ENCODE measurements at places on chromosomes 1 and 21.

DNA sequence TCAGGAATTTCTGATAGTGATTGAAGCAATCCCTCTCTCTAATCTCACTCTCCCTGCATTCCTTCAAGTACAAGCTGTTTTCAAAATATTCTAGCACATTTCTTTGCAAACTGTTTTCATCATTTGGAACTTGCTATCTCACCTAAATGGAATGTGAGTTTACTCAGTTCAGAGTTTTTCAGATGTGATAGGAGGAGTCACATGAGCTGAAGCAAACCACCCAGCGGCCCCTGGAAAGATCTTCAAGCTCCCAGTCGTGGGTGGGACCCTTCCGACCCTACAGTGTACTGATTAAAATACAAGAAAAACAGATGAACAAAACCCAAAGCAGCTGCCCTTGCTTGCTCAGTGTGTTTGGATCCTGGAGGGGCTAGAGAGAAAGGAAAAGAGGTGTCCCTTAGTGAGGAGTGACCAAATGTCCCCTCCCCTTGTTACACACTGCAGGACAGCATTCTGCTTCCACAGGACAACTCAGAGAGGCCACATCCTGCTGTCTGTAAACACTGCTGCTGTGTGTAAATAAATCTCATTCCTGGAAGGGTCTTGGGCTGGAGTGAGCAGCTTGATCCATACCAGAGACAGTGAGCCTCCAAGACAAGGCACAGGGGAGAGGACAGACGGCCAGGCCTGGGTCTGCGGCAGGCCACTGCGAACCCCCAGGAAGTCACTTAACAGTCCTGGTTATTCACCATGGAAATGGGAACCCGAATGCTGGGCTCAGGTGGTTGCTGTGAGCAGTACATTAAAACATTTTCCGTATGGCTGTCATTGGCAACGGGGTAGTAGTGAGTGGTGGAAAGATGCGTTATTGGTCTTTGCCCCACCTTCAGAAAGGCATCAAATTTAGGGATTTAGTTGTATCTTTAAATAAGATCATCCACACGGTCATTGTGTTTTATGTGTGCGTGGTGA lies 229.2 kb downstream of the RHOU start:
- peak; percentile 90 for DNase-seq

- peak; percentile 22 for DNase-seq
Measured at GRCh38 chr1:94599095-94599813, 57.7 kb upstream of the F3 start.

- DNase-seq: no peak
Measured at GRCh38 chr1:222975472-222976122, 160.8 kb downstream of the DISP1 start.

DNA sequence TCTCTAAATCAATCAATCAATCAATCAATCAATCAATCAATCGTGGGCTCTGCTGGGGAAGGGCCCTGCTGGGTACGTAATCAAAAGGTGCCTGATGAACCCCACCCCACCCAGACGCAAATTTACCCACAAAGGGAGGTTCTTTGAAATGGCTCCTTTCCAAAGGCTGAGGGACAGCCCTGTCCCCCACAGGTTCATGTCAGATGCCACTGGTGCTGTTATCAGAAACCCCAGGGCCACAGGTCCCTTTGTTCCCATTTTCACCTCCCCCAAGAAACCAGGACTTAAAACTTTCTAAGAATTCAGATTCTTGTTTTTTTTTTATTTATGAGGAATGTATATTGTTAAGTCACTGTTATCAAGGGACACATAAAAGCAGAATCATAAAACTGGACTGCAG lies 14.2 kb downstream of the CHRNB2 start:
- DNase-seq: no peak

GRCh38 chr1:162530307-162530987 lies 31.1 kb upstream of the UAP1 start:
- peak; percentile 16 for DNase-seq

All from muscle of leg (tissue), 16 donors.